ENCODE measurements at places on chromosomes 12 and 14.

GRCh38 chr12:10705655-10706054, 17.5 kb downstream of the YBX3 start:
- DNase-seq: no peak

- no peak for DNase-seq
Observed at GRCh38 chr14:101350021-101350420, 211.3 kb upstream of the DIO3 start.

DNA sequence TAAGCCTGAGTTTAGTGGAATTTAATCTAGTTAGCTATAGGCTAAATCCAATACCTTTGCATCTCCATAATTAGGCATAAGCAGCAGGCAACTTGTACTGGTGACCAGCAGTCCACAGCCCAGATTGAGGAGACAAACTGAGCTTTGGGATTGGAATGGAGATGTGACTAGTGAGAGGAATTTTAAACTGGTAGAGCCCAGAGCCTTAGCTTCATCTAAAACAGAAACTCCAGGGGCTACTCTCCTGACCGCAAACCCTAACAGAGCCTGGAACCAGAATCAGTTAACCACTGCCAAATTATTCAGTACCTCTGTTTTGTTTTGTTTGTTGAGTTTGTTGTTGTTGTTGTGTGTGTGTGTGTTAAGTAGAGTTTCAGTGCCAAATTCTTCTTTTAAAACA, 53.2 kb downstream of the TSPAN19 start:
- no peak for DNase-seq

- DNase-seq: no peak
Observed at GRCh38 chr12:95271465-95271864, 53.9 kb downstream of the VEZT start.

- no peak for DNase-seq
Observed at GRCh38 chr14:101229666-101230065, 326.1 kb upstream of the RTL1 start.

DNA sequence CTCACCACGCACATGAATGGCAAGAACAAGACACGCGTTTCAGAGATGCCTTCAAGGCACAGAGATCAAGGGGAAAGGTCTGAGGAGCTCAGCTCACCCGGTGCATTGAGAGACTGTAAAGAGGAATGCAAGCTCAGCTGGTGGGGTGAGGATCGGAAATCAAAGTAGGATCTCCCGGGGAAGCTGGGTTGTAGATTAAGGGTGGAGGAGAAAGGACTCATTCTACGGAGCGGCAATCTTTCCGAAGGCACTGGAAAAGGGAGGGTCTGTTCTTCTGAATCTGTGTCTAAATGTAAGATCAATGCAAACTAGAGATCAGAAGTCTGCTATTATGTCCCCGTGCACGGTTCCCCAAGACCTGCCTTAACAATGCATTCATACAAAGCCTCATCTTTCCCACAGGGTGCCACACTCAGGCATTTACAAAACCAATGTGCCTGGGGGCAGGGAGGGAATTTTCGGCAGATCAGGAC, 41.6 kb upstream of the PYGL start:
- DNase-seq: no peak

DNA sequence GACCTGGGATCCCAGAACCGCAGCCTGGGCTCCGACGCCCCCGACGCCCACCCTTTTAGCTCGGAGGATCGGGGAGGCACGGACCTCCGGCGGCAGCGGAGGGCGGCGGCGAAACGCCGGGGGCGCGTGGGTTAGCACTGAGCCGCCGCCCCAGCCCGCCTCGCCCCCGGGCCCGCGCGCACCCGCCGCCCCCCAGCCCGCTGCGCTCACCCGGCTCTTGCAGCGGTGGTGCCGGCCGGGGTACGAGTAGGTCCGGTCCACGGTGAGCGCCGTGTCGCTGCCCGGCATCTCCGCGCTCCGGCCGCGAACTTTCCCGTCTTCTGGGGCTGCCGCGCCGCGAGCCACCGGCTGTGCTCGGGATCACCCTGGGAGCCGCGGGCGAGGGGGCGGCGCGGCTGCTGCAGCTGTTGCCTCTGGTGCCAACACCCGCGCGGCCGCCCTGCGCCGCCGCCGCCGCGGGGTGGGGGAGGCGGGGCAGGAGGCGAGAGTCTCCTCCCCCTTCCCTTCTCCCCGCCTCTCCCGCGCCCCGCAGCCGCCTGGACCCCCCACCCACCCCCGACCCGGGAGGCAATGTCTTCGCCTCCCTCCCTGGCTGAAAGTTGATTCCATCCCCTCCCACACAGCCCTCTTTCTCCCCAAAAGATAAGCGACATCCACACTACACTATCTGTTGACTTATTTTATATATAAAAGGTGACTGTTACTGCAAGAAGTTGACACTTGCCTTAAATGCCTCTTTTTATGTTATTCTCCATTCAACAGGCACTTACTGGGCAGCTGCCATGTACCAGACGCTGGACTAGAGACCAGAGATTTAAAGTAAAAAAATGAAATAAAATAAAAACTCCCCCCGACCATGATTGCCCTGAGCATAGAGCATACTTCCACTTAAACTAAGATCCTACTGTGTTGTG, at the start of gene TMCC3:
TMCC3 (minus strand) TSS at position 415 of the 914 bp plus-strand sequence; CDS start at position 288, 127 bp downstream.
- DNase-seq: peak; percentile 44

GRCh38 chr14:73324533-73324932, 87.2 kb downstream of the PAPLN start:
- DNase-seq: no peak

DNA sequence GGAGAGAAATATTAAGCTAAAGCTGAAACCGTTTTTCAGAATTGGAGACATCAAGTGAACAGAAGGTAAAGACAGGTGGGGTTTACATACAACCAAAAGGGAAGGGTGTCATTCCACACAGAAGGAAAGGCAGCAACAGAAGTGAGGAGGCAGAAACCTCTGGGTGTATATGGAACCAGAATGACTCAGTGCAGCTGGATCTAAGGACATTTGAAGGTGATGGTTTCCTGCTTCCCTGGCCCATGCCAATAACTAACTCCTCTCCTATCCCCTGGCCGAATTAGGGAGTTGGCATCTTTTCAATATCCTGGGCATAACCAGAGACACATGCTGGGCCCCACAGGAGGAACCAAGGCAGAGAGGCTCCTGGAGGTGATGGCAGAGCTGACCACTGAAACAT, 8.4 kb downstream of the NCKAP5L start:
- DNase-seq: no peak

DNA sequence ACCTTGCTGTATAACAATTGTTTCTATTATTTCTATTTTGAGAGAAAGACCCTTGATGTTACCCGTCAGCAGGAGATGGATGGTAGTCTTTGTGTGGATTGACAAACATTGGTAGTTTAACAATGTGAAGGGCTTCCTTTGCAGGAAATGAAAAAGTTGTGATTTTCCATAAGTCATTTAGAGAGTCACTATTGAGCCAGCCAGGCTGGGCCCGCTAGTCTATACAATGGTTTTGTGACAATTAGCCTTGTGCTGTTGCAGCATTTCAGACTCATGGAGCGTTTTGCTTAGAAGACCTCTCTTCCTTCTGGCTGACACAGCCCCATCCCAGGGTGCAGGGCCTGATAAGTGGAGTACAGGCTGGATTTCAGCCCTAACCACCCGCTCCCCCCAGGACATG, 18.3 kb upstream of the SLC38A2 start:
- DNase-seq: no peak

DNA sequence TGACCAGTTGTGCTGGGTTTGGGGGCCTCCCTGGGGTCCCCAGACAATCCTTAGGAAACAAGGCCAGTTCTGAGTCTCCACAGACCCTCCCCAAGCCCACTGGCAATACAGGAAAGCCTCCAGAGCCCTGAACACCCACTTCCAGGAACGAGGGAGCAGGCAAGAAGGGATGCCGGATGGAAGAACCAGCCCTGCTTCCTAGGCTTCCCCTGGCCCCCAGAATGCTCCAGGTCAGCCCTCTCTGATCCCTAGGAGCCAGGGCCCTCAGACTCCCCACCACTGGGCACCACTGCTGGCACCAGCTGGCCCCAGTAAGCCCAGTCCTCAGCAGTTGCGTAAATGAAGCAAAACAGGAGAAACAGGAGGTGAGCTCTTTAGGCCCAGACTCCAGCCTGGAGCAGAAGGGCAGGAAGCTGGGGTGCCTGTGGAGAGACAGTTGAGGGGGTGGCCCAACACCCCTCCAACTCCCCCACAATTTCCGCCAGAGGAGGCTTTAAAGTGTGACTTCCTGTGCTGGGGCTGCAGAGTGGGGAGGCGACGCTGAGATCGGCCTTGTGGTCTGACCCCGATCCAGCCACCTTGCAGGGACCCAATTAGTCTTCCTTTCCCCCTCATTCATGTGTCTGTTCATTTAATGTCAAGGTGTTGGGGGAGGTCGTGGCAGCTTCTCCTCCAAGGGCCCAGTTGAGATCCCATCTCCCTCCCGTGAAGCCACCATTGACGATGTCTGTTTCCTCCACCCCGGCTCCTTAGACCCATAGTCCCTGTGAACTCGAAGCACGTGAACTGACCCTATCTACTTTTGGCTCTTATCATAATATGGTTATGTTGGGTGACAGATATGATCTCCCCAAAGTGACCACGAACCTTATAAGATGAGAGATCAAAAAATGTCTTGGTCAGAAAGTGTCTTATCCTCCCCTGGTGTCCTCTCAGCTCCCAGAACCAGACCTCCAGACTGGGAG, 4.7 kb downstream of the TNFRSF1A start:
- peak; percentile 33 for DNase-seq

DNA sequence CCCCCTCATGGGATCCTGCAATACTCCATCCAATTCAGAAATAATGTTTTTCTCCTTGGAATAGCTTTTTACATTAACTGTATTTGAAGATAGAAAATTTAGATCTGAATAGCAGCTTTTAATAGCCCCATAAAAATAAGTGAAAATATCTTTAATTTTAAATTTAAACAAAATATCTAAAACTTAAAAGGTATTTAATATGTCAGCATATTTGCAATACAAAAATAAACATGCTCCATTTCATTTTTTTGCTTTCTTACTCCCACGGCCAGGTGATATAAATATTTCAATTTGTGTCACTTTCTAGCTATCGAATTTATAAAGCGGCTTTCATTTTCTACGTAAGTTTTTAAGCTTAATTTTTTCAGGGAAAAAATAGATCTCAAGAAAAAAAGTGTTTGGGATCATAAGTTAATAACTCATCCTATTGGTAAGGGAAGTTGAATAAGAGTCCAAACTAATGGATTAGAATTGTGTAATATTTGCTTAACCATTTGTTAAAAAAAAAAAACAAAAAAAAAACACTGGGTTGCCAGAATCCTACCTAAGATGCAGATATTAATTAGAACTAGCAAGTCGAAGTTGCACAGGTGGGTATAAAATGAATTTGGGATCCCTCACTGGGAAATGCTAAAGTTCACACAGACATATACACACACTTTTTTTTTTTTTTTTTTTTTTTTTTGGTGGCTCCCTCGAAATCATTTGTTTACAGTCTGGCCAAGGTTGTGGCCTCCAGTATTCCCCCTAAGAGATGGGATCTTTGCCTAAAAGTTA, 47.6 kb downstream of the PPP2R5C start:
- DNase-seq: no peak

DNA sequence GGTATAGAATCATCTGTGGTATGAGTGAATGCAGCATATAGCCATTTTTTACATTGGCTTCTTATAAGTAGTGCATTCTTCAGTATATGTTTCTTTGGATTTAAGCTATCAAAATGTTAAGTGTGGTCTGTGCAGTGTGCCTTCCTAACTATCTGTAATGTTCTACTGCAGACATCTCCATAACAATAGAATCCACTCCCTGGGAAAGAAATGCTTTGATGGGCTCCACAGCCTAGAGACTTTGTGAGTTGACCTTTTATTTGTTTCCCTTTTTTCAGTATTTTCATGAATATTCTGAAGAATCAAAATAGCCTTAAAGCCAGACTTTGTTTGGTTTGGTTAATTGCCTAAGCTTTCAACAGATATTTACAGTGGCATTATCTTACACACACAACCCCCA, 107.2 kb downstream of the ZFC3H1 start:
- no peak for DNase-seq

GRCh38 chr12:54980341-54980740, 4.2 kb downstream of the TESPA1 start:
- DNase-seq: no peak

DNA sequence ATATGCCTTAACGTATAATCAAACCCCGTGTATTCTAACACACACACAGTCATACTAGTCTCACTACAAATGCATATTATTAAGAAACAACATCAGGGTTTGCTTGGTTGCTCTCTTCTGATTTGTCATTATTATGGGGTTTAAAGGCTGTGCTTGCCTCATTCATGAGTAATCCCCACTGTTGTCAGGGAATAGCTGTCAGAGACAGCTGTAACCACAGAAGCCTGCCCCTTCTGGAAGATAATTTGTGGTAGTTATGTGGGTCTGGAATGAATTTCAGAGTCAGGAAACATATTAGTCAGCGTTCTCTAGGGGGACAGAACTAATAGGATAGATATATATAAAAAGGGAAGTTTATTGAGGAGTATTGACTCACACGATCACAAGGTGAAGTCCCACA, 456.9 kb upstream of the TMEM132C start:
- DNase-seq: peak; percentile 94

DNA sequence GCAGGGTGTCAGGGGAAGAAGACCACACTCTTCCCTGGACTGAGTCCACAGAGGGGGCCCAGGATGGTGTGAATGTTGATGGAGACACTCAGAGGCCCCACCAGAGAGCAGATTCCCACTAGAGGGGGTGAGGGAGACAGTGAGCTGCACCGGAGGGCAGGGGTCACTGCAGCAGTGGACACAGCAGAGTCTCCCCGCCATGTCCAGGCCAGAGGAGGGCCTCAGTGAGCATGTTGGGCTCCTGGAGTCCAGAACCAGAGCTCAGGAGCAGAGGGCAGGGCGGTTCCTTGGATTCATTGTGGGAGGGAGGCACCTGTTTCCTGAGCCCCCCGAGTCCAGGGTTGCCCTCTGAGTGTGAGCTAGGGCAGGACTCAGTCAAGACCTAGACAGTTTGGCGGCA, 1.8 kb upstream of the KRT82 start:
- no peak for DNase-seq

DNA sequence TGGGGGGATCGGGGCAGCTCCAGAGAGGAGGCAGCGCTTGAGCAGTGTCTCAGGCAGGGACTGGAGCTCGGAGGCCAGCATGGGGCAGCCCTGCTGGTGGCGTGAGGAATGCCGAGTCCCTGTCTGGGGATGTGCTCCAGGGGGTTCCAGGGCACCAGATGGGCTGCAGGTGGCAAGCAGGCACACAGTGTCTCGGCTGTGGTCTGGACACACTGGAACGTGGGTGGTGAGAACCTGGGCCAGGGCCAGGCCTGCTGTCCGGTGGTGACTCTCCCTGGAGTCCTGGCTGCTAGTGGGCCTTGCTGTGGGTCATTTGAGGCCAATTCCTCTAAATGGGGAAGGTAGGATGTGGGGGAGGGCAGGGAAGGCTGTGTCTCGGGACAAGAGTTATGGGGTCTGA, 199.4 kb upstream of the RTL1 start:
- no peak for DNase-seq

DNA sequence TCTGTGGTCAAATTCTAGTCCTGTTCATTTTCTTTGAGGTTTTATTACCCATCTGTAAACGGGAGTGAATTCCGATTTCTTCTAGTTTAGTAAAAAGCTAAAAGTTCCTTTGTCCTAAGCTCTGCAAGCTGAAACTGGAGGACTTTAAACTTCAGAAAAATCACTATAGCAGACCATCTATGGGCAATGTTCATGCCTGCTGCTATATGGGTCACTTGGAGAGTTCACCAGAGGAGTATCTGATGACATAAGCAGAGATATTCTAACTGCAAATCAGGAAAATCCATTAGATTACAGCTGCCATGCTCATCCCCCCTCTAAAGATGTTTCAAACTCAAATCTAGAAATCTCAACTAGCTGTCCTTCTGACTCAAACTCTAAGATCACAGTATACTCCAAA, 193.0 kb upstream of the RTL1 start:
- DNase-seq: no peak

GRCh38 chr14:78637489-78637888, 467.3 kb downstream of the NRXN3 start:
- DNase-seq: no peak

- DNase-seq: no peak
Observed at GRCh38 chr14:44309331-44309730, 197.8 kb downstream of the FSCB start.
